ENCODE measurements at places on chromosomes 7 and 10.

GRCh38 chr10:104255311-104255981, 754 bp downstream of the GSTO1 start:
- DNase-seq, result peak; percentile 28

DNA sequence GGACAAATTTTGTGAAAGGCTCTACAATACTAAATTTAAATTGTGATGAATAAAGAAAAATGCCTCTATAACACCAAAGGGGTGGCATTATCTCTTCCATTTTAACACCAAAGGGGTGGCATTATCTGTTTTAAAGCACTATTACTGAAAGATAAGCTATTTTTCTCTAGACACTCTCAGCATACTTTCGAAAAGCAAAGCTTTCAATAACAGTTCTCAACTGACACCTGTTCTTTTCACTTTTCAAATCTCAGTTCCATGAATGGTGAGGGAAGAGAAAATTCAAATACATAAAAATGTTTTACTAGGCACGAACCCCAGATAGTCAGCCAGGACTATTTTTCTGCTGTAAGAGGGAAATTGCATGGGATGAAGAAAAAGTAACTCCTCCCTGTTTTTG, 103.8 kb downstream of the CPEB3 start:
- no peak for DNase-seq

- peak; percentile 58 for DNase-seq
Observed at GRCh38 chr10:84429926-84430520, 101.6 kb downstream of the CCSER2 start.

DNA sequence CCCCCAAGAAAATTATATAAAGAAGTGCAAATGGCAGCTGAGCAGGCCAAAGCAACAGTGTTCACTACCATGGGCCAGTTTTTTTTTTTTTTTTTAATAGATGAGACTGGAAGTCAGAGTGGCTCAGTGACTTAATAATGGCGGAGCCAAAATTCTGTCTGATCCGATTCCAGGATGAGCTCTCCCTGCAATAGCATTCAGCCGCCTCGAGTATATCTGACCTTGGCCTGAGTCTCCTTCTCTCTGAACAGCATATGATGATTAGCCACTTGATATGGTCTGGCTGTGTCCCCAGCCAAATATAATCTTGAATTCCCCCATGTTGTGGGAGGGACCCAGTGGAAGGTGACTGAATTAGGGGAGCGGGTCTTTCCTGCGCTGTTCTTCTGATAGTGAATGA, 76.7 kb upstream of the PRLHR start:
- no peak for DNase-seq

- no peak for DNase-seq
Observed at GRCh38 chr7:25792586-25792985, 359.4 kb upstream of the NFE2L3 start.

DNA sequence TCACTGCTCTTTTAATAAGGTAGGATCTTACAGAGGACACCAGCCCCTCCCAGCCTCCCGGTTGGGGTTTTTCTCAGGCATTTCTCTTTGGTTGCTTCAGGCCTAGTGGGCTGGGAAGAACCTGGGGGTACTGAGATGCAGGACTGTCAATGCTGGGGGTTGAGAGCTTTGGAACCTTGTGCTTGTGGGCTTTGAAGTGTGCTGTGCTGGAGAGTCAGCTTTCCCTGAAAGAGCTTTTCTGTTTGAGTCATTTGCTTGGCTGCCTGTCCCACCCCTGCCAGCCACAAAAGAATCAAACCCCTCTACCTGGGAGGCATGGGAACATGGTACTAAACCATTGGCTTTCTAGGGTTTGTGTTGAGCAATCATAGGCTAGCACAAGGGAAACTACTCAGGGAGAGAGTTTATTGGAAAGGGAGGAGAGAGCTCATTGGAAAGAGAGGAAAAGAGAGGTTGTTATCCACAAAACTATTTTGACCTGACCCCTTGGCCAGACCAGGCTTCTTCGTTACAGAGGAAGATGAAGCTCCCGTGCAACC, 1.4 kb downstream of the SCD start:
- no peak for DNase-seq

GRCh38 chr7:22586101-22586785, 86.3 kb upstream of the STEAP1B start:
- DNase-seq, result no peak

- DNase-seq, result no peak
Observed at GRCh38 chr10:33333260-33334101, 986 bp downstream of the NRP1 start.

GRCh38 chr10:84118395-84119006, 20.8 kb upstream of the GHITM start:
- DNase-seq, result no peak

- no peak for DNase-seq
Observed at GRCh38 chr7:117271566-117271965, 51.3 kb downstream of the WNT2 start.

GRCh38 chr7:7761340-7761973, 43.0 kb upstream of the RPA3 start:
- peak; percentile 55 for DNase-seq

- no peak for DNase-seq
Observed at GRCh38 chr10:73875139-73875475, 752 bp upstream of the CAMK2G start.

DNA sequence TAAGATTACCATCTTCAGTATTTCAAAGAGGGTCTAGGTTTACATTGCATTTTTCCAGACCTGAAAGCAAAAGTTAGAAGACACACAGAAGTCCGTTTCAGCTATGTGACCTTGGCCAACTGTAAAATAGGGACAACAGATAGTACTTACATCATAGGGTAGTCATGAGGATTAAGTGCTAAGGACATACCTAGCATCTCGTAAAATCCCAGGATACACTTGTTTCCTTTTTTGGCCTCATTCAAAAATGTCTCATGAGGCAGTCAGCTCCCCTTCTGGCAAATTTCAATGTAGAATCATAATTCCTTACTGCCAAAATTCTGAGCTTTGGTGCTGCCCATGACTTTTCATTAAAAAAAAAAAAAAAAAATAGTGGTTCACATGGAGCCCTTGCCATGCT, 6.4 kb upstream of the DUSP5 start:
- no peak for DNase-seq

- peak; percentile 65 for DNase-seq
Observed at GRCh38 chr7:22728401-22729029, 1.5 kb downstream of the IL6 start.

DNA sequence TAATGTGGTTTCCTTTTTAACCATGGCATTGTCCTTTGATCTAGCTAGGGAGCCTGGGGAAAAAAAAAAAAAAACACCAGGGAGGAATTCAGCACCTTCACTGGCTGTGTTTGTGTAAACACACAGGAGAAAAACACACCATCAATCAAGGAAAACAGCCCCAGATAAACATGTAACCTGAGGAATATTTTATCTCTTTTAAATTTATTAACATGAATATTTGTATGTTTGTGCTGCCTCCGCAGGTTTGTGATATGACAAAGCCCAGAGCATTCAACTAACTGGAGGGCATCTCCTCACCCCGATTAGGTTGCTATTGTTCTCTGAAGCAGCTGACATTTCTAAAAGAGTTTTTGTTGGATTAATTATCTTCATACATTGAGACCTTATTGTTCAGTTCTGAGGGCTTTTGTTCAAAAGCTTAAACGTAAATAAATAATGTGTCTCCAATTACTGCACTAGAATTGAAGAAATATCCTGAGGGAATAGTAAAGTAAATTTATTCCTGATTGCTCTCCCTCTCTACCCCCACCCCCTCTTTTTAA, 89.4 kb upstream of the SEMA3E start:
- no peak for DNase-seq

- DNase-seq, result no peak
Observed at GRCh38 chr7:123798532-123799188, 46.3 kb upstream of the HYAL4 start.

GRCh38 chr10:61110188-61110844, 166.3 kb upstream of the RHOBTB1 start:
- DNase-seq, result no peak

GRCh38 chr7:95863-96260, 96.5 kb upstream of the FAM20C start:
- no peak for DNase-seq

- DNase-seq, result peak; percentile 81
Observed at GRCh38 chr10:12902135-12902572, 99.4 kb downstream of the CCDC3 start.

- DNase-seq, result no peak
Observed at GRCh38 chr7:48868916-48869315, 55.4 kb upstream of the CDC14C start.

DNA sequence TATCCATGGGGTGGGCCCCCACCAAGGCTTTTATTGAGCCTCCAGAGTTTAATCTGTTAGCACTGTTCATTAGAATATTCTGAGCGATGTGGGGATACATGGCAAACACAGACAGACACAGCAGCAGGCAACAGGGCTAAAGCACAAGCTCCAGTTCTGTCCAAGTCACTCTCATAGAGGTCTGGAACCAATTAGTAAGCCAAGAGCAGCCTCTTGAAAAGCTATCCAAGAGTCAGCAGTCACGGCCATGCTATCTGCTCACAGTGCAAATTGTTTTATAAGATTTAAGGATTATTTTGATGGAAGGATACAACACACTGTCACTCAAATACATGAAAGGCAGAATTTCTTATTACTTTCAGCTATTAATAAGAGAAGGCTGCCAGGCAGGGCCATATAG, 86.4 kb upstream of the DGKB start:
- peak; percentile 27 for DNase-seq

DNA sequence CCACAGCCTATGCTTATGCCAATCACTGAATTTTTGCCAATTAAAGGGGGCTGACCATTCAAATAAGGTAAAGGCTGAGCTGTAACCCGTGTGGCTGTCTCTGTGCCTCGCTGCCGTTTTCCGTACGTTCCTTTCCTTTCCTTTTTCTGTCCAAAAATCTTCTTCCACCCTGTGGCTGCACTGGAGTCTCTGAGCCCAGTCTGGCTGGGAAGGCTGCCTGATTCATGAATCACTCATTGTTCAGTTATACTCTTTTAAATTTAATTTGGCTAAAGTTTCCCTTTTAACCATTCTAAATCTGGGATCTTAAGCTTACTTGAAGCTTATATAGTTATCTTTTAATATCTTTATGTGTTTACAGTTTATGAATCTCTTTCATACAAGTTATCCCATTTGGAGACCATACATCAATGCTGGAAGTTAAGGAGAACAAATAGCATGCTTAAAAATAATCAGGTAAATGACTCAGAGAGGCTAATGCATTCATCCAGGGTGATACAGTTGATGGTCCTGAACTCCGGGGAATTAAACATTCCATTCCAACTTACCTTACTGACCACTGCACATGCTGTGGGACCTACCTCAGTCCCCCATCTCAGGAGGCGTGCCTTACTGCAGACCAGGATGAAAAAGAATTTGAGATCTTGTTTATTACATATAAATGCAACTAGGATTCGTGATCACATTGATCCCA, 385.3 kb upstream of the ADARB2 start:
- DNase-seq, result no peak

- DNase-seq, result no peak
Observed at GRCh38 chr10:25504838-25505237, 330.0 kb downstream of the GPR158 start.

- peak; percentile 34 for DNase-seq
Observed at GRCh38 chr7:143975617-143976016, 21.0 kb downstream of the OR2F1 start.

DNA sequence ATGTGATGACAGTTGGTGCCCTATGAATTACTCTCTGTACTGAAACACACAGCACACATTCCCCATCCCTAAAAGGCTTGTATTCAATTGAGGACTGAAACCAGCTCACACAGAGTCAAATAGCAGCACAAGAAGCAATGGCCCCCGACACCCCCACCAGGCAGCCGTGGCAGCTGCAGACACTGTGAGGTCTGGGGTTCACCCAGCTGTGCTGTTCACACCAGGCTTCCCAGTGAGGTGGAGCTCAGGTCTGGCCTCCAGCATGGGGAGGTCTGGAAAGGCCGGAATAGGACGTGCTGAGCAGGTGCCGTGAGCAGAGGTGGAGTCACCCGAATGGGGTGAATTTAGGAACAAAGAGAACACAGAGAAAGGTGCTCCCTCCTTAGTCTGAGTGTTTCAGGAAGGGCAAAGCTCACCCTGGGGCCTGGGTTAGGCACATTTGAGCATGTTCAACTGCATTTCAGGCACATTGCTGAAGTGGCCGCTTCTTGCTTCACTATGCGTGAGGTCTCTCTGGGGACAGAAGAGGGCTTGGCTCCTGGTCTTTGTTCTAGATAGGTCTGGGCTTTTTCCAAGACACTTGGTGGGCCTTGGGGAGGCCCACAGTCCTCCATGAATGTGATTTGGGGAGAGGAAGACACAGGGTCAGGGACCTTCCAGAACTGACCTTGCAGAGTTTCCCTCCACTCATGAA, 41.1 kb downstream of the C10orf120 start:
- DNase-seq, result no peak
